H9 (cell line): ENCODE measurements at places on chromosomes 6 and 20.

DNA sequence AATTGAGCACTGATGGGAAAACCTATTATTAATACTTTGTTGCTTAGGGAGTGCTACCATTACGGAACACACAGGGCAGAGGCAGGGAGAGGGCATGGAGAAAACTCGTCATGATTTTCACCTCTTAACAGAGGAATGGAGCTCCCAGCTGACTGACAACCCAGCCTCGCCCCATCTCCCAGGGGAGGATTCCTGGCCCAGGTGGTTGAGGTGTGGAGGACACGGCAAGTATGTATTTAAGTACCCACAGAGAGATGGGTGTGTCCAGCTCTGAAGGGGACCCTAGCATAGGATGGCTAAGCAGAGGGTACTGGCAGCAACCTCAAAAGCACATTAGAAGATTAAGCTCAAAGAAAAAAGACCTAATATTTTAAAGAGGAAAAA lies 261.9 kb upstream of the MOCS1 start:
- no peak for DNase-seq

DNA sequence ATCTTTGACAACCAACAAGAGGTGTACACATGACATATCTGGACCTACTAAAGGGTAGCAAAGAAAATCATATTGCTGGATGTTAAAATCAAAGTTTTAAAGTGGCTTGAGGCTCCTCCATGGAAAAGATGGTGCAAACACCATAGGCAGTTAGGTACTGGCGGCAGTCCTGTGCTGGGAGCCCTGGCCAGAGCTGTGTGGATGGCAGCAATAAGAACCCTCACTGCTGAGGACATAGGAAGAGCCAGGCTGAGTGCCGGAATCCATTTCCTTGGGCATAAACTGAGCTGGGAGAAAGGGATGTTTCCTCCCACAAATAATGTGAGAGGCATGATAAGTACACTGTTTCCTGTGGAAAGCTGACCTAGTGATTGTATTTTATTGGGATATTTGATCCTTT lies 89.9 kb downstream of the ARID1B start:
- no peak for DNase-seq

- no peak for DNase-seq
These were observed 10.5 kb upstream of the TGM2 start for GRCh38 chr20:38175304-38176180.

DNA sequence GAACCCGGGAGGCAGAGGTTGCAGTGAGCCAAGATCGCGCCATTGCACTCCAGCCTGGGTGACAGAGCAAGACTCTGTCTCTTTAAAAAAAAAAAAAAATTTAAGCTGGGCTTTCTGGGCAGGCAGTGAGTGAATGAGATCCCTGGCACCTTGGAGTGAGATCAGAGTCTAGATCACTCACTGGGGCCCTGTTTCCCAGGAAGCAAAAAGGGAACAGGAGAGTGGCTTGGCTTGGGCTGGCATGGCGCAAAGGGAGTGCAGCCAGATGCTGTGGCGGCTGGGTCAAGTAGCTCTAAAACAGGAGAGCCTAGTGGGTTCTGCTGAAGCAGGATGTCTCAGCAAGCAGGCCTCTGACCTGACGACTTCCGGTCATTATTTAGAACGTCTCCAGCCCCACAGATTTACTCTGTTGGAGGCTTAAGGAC lies 10.4 kb downstream of the PLCG1 start:
- DNase-seq, result no peak

DNA sequence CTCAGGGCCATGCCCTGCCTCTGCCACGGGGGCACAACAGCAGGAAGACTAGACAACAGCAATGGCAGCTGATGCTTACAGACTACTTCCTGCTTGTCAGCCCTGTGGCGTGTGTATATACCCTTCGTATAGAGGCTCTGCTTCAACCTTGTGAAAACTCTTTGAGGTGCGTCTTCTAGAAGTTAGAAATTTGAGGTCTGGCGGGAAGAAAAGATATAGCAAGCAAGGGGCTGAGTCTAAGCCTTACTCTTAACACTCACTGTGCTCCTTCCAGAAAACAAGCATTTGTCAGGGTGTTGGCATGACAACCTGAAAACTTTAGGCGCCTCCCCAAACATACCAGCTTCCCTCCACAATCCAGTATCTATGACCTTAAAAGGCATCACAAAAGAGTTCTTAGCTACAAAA lies 33.3 kb downstream of the JPH2 start:
- DNase-seq, result no peak

GRCh38 chr6:154893917-154894316 lies 101.2 kb upstream of the TIAM2 start:
- DNase-seq, result no peak

- no peak for DNase-seq
These were observed 136.2 kb upstream of the TAB2 start for GRCh38 chr6:149181304-149181703.

GRCh38 chr6:93992976-93993375 lies 573.6 kb upstream of the EPHA7 start:
- DNase-seq, result no peak
